ENCODE measurements at places on chromosomes 6 and 20. TPM values are rescaled to one million over a fixed set of nuclear protein-coding genes. Genes with fewer than 3 reads are reported as not detected.

SAPCD1 gene
- 0.78 TPM for total RNA-seq

DNA sequence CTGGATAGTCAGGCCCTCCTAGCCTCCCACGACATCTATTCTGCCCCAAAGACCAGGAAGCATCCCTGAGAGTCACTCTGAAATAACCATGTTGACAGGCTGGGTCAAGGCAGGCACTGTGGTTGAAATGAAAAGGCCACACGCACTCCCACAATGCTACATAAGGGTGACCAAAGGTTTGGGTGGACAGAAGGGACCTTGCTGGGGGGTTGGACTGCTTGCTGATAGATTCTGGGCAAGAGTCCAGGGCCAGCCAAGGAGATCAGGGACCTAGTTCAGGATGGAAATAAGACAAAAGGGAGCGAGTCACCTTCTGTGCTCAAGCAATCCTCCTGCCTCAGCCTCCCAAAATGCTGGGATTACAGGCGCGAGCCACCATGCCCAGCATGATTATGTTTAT, 32.5 kb upstream of the DSN1 start:
- DNase-seq = no peak

PI3 gene
- total RNA-seq = not detected

GRCh38 chr20:63411898-63412631, 50.9 kb upstream of the CHRNA4 start:
- no peak for DNase-seq

GRCh38 chr20:14055127-14055742, 59.9 kb downstream of the MACROD2 start:
- DNase-seq = peak; percentile 27

DNA sequence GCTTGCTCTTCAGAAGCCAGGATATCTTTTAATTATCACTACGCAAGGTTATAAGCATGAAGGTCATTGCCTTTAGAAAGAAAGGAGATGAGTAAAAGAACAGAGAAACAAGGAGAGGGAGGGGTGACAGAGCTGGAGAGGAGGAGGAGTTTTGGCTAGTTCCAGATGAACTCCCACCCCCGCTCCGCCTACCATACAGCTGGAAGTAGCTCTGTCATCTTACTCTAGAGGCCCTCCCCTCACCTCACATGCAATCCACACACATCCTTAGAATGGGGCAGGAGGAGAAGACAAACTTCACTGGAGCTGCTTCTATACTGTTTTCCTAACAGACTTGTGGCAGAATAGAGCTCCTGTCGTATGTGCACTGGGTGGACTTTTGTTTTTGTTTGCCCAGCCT, 144.7 kb downstream of the SCML4 start:
- no peak for DNase-seq

KIAA0408 gene
- not detected for total RNA-seq
